ENCODE measurements at places on chromosomes 3 and 15.

- DNase-seq = peak; percentile 0
These were observed at the start of gene NRG4 for GRCh38 chr15:76011627-76012551. Gene NRG4, minus strand, starts transcription at chr15:76012424. Its CDS starts 1,194 bp downstream, at chr15:76011230.

DNA sequence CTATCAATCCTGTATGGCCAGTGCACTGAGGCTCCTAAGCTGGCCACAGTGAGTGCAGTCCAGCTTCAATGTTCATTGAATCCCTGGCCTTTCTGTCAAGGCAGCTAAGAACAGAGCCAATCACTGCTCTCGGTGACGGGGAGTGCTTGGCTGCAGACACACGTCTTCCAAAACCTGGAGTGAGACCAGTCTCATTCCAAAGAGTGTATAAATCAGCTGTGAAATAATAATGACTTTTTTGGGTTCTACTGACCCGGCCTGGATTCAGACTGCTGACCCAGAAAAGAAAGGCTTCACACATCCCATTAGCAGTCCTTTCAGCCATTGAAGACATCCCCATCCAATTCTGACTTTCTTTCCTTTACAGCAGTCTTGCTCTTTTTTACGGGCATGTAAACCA is 665.5 kb downstream of the GBE1 start:
- DNase-seq = no peak

- DNase-seq = no peak
These were observed 6.1 kb downstream of the ATG3 start for GRCh38 chr3:112555535-112556170.

DNA sequence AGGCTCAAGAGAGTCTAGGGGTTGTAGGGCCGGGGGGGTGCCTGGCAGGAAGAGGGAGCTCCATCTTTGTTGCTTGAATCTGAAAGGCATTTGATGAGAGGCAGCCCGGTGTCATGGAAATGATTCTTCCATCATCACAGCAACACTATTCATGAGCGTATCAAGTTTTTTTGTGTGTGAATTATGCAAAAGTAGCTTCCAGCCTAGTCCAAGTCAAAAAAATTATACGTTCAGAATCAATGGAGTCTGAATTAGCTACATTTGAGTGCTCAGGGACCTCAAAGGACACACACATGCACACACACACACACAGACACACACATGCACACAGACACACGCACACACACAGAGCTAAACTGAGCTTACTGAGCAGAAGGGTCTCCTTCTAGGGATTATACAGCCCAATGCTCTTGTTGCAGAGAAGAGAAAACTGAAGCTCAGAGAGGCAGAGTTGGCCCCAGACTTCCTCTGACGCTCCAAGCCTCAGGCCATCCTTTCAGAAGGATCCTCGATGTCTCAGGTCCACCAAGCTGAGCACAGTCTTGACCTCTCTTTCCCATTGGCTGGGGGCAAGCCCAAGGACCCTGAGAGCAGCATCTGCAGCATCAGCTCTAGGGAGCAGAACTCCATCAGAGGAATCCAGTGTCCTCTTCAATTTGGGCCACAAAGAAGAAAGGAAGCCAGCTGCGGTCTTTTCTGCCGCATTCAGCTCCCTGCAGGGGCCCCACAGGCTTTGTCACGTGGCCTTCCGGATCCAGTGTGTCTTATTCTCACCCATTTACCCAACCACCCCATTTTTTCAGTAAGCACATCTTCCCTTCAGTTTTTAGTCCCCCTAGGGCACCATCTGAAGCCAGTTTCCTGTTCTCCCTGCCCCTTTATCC is 228.0 kb downstream of the UACA start:
- no peak for DNase-seq

DNA sequence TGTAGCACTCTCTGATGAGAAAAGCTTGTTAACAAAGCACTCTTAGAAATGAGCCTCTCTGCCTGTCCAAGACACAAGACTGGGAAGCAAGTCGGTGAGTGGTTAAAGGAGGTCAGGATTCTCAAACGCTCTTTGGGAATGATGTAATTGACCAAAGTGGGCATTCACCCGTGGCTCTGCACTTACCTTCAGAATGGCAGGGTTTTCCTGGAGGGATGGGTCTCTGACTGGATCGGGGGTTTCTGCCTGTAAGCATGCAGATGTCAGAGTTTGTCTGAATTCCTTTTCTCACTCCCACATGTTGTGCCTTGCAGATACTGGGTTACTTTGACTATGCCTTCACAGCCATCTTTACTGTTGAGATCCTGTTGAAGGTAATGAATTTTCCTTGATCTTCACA is 106.3 kb downstream of the CHDH start:
- DNase-seq = no peak

DNA sequence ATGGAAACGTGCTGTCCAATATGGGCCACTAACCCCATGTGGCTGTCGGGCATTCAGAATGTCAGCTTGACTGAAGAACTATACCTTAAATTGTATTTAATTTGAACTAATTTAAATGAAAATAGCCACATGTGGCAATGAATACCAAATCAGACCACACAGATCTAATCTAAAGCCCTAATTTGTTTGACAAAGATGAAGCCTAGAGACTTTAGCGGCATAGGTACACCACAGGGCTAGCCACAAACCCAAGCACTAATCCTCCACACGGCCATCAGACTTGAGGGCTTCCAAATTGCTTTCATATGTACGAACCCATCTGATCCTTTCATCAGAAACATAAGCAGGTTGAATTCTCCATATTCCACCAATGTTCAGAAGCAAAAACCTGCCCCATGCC is 81.4 kb downstream of the SHQ1 start:
- DNase-seq = no peak

GRCh38 chr3:141793476-141794260 is 30.5 kb downstream of the GRK7 start:
- DNase-seq = no peak

DNA sequence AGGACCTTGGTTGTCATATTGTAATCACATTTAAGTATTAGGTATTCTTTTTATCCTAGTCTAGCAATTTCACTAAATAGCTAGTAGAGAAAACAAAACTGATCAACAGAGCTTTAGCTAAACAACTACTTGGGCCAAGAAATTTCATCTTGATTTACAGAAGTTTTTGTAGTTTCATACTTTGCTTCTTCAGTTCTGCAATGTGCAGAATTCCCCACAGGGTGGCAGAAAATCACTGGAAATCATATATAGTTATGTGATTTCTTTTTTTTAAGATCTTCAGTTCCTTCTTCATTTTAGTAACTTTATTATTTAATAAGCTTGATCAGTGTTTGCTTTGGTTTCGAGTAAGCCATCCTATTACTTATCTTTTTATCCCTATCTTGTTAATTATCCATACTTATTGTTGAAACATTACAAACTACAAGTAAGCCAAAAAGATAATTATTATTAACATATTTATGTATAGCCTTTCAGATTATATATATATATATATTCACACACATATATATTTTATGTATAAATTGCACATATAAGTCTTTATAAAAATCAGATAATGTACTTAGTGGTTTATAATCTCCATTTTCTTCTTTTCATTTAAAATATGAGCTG is 2.2 kb upstream of the BNIP2 start:
- DNase-seq = peak; percentile 45

DNA sequence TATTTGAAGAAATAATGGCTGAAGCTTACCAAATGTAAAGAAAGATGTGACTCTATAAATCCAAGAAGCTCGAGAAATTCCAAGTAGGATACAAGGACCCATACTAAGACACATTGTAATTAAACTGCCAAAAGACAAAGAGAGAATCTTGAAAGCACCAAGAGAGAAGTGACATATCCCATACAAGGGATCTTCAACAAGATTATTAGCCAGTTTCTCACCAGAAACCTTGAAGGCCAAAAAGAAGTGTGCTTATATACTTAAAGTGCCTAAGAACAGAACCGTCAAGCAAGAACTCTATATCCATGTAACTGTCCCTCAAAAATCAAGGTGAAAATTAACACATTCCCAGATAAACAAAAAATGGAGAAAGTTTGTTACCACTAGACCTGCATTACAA is 220.5 kb downstream of the ADAMTS17 start:
- no peak for DNase-seq

DNA sequence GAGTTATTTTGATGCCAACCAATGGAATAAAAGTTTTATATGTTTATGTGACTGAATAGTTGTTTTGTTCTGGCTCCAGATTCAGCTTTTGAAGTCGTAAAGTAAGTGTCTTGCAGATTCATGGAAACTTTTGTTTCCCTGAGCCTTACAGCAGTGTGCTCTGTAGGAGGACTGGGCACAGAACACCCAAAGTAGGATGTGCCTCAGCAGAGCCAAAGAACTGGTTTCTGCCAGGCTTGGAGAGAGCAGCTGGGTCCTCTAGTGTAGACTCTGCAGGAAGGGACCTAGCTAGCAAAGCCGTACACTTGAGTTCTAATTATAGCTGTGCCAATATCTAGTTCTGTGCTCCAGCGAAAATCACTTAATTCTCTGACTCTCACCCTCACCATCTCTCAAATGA is 261.2 kb upstream of the DNAJC19 start:
- no peak for DNase-seq

DNA sequence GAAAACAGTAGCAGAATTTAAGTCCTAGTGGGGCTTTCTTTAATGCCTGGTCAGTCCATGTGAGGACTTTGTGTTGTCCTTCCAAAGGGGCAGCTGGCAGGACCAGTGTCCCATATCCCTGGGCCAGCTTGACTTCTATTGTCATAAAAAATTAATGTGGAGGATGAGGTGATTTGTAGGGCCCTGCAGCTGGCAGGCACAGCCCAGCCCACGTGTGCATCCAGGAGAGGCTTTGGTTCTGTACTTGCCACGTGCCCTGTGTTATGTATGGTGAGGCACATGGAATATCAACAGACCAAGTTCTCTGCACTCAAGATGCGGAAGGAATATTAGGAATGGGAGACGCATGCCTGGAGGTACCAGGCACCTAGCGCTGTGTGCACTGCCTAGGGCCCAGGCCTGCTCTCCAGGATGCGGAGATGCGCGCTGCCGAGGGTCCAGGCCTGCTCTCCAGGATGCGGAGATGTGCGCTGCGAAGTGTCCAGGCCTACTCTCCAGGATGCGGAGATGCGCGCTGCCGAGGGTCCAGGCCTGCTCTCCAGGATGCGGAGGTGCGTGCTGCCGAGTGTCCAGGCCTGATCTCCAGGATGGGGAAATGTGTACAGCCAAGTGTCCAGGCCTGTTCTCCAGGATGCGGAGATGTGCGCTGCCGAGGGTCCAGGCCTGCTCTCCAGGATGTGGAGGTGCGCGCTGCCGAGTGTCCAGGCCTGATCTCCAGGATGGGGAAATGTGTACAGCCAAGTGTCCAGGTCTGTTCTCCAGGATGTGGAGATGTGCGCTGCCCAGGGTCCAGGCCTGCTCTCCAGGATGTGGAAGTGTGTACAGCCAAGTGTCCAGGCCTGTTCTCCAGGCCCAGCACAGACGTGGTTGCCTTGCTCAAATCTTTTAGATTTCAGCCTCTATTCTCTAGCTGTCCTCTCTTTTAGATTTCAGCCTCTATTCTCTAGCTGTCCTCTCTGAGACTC is 183.3 kb upstream of the ROPN1 start:
- no peak for DNase-seq

- no peak for DNase-seq
These were observed 3.6 kb upstream of the PTPN23 start for GRCh38 chr3:47377186-47377585.

DNA sequence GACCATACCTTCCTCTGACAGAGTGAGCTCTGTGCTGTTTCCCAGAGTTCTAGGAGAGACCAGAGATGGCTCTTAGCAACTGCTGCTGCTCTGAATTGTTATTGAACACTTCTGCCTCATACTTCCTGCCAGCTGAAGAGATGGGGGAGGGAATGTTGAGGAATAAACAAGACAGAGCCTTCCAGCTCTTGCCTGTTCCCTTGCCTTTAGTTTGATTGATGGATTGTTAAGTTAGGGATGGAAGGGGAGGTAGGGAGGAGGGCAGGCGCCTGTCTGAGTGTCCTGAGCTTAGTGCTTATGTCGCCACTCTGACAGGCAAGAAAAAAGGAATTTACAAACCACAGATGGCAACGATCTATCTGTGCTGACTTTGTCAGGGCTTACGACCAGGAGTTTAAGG is 42.8 kb downstream of the ZNF609 start:
- DNase-seq = peak; percentile 56

DNA sequence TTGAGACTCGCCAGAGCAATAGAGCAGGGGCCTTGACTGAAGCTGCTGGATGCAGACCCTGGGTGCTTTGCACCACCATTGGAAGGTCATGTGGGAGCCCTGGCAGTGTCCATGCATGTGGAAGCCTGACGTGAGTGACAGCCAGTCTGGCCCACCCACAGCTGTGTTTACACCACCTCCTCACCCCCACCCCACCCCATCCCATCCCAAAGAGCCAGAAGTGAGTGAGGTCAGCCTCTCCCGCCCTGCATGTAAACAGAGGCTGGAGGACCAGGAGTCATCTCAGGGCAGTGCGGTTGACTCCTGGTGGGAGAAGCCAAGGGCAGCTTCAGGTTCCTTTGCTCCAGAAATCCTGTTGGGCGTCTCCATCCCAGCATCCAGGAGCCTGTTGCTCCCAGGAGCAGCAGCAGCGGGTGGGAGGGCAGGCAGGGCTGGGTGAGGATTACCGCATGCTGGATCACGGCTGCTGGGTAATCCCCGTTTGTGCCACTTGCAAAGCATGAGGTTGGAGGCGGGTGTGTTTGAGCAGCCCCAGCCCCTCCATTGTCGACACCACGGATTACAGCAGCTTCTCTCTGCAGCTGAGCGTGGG is 44.6 kb downstream of the CORO2B start:
- no peak for DNase-seq

GRCh38 chr3:139814646-139815045 is 120.3 kb upstream of the CLSTN2 start:
- no peak for DNase-seq

- DNase-seq = no peak
These were observed 217.3 kb downstream of the TBC1D2B start for GRCh38 chr15:77860071-77860691.

GRCh38 chr3:16790432-16791400 is 94.0 kb upstream of the PLCL2 start:
- peak; percentile 51 for DNase-seq

- no peak for DNase-seq
These were observed 8.4 kb upstream of the GOLGA6C start for GRCh38 chr15:75249726-75250125.

DNA sequence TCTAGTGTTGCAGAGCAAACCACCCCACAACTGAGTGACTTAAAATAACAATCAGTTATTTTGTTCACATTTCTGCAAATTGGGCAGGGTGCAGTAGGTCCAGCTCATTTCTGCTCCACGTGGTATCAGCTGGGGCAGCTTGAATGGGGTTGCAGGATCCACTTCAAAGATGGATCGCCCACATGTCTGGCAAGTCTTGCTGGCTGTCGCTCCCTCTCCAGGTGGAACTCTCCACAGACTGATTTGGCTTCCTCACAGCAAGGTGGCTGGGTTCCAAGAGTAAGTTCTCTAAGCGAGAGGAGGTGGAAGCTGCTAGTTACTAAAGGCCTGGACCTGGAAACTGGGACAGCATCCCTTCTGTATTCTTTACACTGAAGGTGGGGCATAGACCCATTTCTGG is 213.3 kb downstream of the SLC9A9 start:
- no peak for DNase-seq
